ENCODE measurements at places on chromosomes 13 and 19.

DNA sequence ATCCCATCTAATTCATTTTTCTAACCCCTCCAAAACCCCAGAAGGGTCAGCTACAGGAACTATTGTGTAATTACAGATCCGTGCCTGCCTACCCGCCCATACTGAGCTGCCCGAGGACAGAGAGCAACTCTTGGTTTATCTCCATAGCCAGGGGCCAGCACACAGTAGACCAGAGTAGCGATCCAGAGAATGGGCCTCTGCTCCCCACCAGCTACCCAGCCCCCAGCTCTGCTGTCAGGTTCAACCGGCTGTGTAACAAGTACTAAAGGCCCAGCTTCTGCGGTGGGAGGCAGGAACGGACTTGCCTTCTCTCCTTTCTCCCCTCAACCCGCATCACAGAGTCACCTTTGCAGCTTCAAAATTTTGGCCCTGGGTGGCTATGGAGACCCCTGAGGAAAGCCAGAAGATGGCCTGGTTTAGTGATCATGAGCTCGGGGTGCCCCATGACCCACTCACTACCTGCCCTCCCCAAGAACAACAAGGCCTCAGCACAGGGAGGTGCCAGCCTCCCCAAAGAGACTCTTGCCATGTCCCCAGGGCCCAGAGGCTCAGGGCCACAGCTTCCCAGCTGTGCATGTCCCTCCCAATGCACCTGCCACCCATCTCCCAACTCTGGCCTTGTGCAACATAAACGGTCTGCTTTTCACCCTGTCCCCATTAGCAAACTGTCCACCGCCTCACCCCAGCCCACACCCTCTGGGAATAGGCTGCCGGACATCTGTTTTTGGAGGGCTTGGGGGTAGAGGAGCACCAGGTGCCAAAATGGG, 5.7 kb downstream of the CALM3 start:
- DNase-seq = no peak

- DNase-seq = no peak
These were observed 12.6 kb upstream of the ERICH6B start for GRCh38 chr13:45628094-45628493.

DNA sequence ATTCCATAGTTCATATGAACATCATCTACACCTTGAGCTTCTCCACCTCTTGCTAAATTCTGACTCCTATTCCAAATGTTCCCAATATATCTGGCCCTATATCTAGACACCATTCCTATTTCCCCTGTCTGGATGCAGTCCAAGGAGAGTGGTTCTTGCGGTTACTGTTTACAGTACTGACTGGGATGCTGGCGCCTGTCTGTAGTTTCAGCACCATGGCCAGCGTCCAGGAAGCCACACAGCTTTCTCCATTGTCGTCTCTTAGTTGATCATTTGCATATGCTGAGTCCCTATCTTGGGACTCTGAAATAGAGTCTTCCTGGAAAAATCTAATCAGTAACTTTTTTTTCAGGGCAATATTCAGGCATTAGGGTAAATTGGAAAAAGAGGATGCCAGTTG, 14.9 kb downstream of the LAIR2 start:
- no peak for DNase-seq

GRCh38 chr13:74794582-74794981, 660.4 kb upstream of the KLF12 start:
- DNase-seq = no peak

GRCh38 chr13:30748717-30749116, 13.4 kb downstream of the ALOX5AP start:
- DNase-seq = no peak

DNA sequence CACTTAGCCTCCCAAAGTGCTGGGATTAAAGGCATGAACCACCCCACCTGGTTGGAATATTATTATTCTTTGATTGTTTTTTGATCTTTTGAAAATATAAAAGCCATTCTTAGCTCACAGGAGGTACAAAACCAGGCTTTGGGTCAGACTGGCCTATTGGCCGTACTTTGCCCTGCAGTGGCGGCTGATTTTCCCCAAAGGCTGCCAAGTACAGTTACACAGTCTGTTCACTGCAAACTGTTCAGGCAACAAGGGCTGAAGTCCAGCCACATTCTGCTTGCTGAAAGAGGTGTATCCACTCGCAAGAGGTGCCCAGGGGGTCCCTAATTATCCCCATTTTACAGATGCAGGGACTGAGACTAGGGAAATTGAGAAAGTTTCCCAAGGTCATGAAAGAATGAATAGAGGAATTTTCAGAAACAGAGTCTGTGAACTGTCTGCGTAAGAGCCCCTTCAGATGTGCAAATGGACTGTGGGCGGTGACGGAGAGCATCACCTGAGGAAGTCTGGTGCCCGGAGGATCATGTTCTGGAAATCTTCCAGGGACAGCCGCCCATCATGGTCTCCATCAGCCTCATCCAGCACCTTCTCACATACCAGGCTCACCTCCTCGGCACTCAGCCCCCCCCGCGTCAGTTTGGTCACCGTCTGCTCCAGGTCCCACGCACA, 9.0 kb downstream of the CIB3 start:
- DNase-seq = no peak

DNA sequence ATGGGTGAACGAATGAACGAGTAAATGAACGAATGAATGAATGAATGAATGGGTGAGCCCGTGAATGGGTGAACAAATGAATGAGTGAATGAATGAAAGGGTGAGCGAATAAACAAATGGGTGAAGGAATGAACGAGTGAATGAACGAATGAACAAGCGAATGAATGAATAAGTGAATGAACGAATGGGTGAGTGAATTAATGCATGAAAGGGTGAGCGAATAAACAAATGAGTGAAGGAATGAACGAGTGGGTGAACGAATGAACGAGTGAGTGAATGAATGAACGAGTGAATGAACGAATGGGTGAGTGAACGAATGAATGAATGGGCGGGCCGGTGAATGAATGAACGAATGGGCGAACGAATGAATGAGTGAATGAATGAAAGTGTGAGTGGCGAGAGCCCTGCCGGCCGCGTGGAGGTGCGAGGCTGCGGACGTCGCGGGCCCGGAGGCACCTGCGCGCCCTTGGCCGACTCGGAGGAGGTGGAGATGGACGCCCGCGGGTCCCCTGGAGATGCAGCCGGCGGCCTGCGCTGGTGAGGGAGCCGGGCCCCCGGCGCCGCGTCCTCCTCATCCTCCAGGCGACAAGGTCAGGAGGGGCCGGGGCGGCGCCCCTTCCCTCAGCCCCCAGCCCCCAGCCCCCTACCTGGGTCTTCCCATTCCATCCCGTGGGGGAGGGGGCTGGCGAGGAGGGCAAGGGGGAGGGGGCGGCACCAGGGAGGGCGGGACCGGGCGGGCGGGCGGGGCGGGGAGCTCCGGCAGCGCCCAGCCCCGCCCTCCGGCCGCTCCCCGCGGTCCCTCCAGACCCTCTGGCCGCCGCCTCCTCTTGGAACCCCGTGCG, 15.4 kb downstream of the ANKRD24 start:
- no peak for DNase-seq
